ENCODE measurements at places on chromosomes 3 and 15. TPM values are rescaled to one million over a fixed set of nuclear protein-coding genes. Genes with fewer than 3 reads are reported as not detected.

The CLDN1 gene
- polyA plus RNA-seq, result not detected

The FRMD4B gene
- 13.2 TPM for polyA plus RNA-seq

- peak; percentile 21 for DNase-seq
These were observed 128.8 kb upstream of the ZBTB20 start for GRCh38 chr3:115275896-115276295.

- DNase-seq, result no peak
These were observed 22.2 kb upstream of the TXNRD3 start for GRCh38 chr3:126676919-126677705.

DNA sequence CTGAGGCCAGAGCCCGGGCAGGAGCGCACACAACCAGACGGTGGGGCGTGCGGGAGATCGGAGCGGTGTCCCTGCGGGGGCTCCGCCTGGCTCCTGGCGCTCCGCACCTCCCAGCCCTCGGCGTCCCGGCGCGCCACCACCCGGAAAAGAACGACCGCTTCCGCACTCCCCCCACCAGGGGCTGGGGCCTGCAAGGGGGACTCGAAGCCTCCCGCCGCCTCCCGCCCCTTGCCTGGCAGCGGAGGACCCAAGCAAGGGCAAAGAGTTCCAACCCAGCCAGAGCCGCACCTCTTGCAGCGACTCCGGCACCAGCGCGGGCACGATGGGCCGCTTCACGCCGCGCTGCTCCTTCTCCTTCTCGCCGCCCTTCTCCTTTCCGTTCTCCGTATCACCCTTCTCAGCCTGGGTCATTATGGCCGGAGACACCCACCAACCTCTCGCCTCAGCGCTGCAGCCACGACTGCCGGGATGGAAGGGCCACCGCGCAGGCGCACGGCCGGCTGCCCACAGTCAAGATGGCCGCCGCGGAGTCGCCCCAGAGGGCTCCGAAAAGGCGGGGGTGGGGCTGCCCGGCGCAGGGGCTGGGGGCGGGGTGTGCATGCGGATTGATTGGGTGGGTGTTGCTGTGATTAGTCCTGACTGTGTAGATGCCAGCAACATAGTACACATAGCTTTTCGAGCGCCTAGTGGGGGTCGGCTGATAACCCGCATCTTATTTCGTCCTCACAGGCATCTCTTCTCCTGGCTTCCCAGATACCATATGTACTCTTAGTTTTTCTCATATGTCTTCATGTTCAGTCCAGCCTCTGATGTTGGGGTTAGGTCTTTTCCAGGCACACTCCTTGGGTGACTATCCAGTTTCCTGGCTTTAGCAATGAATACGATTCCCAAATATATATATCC is at the start of gene ACTR8:
ACTR8 (minus strand) TSS at position 462 of the 903 bp plus-strand sequence; CDS start at position 411, 51 bp downstream.
- DNase-seq, result peak; percentile 83

DNA sequence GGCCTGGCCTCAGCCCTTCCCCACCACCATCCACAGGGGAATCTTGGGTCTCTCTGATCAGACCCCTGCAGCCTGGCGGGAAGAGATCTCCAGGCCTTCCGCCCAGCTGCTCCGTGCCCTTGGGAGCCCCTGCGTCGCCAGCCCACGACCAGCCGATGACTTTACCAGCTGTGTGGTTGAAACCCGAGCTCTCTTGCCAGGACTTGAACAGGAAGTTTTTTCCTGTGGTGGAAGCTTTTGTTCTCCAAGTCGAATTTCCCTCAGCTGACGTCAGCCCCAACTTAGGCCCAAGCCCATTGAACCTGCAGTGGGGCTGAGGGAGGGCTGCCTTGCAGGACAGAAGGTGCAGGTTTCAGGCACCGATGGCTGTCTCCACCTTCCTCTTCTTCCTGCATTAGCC is 51.7 kb upstream of the SMAD3 start:
- no peak for DNase-seq

The C3orf85 gene
- polyA plus RNA-seq, result not detected

- no peak for DNase-seq
These were observed 32.2 kb downstream of the LIPC start for GRCh38 chr15:58463815-58464650.

The ALS2CL gene
- polyA plus RNA-seq, result 0.38 TPM

DNA sequence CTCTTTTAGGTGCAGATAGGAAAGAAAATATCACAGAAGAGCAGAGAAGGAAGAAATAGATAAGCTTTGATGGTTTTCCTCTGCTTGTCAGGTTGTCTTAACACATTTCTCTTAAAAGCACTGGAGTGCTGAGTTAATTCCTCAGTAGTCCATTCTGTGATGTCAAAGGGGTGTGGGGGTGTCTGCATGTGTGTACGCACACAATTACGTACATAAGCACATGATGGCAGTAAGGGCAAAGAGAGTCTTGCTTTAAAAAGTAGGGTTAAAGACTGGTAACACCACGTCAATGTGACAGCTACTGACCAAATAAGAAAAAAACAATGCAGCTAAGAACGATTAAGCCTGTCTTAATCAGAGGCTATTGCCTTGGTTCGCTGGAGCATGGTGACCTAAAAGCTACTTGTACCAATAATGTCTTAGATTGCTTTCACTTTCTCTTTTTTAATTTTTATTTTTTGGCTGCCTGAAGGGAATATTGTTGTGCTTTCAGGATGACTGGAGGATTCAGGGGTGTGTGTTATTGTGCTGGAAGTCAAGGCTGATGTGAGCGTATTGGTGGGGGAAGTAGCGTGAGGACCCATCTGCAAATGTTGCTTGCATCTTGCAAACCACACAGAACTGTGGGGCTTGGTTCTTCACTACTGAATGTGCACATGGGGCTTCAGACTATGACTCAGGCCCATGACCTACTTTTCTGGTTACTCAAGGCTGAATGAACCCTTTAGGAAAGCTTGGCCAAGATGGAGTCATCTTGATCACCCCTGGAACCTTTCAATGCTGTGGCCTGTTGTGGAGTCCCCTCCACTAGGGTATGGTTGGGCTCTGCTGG is 417.8 kb upstream of the TPM1 start:
- DNase-seq, result no peak

GRCh38 chr3:114128231-114128630 is 50.6 kb downstream of the DRD3 start:
- DNase-seq, result no peak

Data from CD14-positive monocyte (primary cell).